ENCODE measurements at places on chromosomes 4 and X.

GRCh38 chr4:41218703-41219102 is 4.4 kb upstream of the APBB2 start:
- DNase-seq, result no peak

DNA sequence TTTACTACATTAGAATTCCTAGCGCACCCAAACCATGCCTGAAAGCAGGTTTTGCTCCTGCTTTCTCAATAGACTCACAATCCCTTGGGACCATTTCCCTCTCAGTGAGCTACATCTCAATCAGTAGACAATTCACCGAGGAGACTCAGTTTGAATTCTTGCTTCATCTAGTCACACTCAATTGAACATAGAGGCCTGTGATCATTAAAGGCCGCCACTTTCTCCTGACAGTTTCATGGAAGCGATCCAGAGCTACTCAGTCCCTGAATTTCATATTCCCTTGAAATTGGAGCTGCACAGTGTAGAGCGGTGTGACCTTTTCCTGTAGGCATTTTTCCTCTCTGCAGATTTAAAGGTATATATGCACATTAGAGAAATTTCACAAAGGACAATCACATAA is 193.9 kb upstream of the SPOCK3 start:
- no peak for DNase-seq

DNA sequence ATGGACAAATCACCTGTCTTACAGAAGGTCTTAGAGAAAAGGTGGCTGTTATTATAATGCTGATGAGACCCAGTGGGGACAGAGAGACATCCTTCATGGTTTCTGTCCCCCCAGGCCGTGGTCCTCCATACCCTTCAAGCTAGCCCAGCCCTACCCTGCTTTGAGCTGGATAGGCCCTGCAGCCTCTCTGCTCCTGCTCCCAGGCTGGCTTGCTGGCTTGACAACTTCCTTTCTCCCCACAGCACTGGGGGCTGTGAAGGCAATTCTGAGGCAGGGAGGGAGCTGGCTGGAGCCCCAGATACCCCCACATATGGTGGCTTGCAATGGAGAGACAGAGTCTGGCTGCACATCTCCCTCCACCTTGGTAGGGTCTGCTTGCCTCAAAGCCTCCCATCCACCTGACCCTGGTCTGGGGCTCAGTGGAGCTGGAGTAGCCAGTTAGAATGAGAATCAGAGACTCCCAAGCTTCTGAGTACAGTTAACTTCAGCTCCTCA is 118.2 kb downstream of the PJA1 start:
- DNase-seq, result peak; percentile 4

DNA sequence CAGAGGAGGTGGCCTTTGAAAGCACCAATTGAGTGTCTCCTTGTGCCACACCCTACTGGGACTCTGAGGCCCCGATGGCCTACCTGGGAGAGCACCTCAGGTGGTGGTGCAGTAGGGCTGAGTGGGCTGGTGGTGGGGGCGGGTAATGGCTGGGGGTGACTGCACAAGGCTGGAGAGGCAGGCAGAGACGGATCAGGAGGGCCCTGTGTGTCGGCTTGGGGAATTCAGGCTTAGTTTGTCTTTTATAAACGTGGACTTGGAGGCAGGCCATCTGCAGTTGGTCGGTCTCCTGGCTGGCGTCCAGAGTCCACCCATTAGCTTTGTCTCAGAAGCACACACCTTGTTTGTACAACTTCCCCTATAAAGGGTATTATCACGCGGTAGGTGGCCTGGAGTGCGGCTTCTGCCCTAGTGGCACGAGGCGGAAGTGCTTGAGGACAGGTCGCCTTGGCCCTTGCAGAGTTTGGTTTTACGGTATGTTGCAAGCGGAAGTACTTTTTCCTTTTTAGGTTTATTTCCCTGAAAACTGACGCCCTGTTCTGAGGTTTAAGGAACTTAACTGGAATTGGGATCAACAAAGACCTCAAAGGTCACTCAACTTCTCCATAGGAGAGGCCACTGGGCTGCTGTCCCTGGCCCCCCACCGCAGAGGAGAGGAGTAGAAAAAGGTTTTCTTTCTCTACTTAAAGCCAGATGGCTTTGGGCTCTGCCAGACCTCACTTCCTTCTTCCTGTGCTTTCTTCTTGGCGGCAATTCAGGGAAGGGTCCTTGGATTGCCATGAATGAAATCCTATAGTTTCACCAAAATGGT is 8.0 kb downstream of the TBC1D14 start:
- no peak for DNase-seq

GRCh38 chr4:137532869-137533236 is 559 bp upstream of the PCDH18 start:
- no peak for DNase-seq

DNA sequence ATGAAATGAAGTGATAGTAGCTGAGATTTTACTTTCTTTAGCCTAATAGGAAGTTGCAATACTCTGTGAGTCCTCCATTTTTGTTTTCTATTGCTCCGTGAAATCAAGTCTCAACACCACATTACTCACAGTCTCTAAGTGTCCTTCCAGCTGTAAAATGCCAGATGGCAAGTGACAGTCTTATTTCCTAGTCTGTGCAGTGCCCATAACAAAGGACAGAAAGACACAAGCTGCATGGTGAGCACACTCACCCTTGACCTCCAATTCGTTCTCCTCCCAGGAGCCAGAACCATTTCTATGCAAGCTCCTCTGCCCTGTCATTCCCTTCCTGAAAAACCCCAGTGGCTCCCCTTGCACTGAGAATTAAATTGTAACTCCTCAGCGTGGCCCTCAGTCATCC is 101.6 kb downstream of the PARM1 start:
- DNase-seq, result no peak

- DNase-seq, result no peak
Observed at GRCh38 chr4:48968814-48969213, 17.3 kb upstream of the CWH43 start.

- DNase-seq, result no peak
Observed at GRCh38 chrX:37755025-37755424, 24.8 kb upstream of the CYBB start.

- DNase-seq, result no peak
Observed at GRCh38 chrX:50071494-50071893, 129.3 kb downstream of the AKAP4 start.

GRCh38 chr4:5854929-5855328 is 38.0 kb downstream of the CRMP1 start:
- no peak for DNase-seq

GRCh38 chrX:78314561-78314960 is 12.8 kb downstream of the CYSLTR1 start:
- no peak for DNase-seq

GRCh38 chr4:39770969-39771724 is 73.2 kb downstream of the UBE2K start:
- no peak for DNase-seq

GRCh38 chrX:100083211-100083610 is 326.9 kb downstream of the PCDH19 start:
- DNase-seq, result no peak

DNA sequence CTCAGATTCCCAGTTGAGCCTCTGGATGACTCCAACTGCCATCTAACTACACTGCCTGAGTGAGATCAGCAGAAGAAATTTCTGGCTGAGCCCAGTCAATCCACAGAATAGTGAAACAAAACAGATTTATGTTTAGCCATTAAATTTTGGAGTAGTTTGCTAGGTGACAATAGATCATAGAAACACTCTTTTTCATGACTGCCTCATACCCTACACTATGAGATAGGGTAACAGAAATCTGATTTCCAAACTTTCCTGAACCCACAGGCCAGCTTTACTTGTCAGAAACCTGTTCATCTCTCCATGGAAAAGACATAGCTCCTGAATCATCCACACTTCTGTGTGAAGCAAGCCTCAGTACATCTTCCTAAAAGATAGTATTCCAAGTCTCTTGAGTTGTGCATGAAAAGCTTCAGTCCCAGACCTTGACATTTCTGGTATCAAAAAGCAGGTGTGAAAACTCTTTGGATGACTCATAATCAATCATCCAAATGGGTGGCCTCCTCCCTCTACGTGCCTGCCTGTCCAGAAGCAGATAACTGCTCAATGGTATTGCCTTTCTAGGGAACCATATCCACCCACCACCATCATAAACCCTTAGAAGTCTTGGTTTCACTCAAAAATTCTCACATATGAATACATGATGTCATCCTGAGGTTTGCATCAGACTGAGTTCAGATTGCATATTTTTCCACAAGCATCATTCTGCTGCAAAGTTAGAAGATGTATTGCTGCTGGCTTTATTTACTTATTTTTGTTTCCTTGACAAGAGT is 47.5 kb upstream of the RAP2C start:
- no peak for DNase-seq

- DNase-seq, result no peak
Observed at GRCh38 chr4:8843597-8843996, 28.0 kb downstream of the HMX1 start.

GRCh38 chr4:178395798-178396197 is 953.6 kb upstream of the AGA start:
- no peak for DNase-seq

DNA sequence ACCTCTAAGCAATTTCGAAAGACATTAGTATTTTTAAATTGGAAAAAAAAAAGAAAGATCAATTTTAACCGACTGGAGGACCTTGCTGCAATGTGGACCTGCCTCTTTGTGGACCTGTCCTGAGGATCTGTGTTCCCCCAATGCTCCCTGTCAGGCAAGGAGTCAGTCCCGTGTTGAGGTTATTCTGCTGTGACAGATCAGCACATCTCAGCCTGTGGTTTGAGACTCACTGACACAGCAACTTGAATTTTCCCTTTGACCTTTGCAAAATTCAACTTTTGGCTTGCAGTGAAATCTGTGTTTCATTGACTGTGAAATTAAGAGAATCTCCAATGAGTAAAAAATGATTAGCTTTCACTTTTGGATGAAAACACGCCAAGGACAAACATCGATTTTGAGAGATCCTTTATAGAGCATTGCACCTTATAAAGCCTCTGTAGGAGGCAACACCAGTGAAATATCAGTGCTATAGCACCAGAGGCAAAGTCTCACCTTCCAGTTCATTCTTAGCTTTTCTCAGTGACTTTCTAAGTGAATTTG is 186.9 kb downstream of the GPAT3 start:
- no peak for DNase-seq
